ENCODE measurements at places on chromosomes 2 and 18.

GRCh38 chr18:72908181-72908580 lies 40.4 kb upstream of the NETO1 start:
- no peak for DNase-seq

GRCh38 chr2:154686162-154686561 lies 12.3 kb upstream of the KCNJ3 start:
- DNase-seq, result no peak

DNA sequence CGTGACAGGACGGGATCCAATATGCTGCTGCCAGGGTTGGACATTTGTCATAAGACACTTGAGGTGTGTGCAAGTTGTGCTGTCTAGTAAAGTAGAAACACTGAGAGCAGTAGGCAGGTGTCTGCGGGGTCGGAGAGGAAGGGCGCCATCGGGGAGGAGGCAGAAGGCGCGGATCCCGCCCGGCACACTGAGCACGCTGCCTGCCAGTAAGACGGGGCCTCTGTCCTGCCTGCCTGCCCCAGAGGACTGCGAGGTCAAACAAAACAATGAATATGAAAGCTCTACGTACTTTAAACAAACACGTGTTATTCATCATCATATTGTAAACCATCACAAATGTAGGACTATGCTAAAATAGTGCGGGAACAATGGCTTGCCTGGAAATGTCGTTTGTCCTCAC lies 349.3 kb upstream of the SALL3 start:
- DNase-seq, result no peak

DNA sequence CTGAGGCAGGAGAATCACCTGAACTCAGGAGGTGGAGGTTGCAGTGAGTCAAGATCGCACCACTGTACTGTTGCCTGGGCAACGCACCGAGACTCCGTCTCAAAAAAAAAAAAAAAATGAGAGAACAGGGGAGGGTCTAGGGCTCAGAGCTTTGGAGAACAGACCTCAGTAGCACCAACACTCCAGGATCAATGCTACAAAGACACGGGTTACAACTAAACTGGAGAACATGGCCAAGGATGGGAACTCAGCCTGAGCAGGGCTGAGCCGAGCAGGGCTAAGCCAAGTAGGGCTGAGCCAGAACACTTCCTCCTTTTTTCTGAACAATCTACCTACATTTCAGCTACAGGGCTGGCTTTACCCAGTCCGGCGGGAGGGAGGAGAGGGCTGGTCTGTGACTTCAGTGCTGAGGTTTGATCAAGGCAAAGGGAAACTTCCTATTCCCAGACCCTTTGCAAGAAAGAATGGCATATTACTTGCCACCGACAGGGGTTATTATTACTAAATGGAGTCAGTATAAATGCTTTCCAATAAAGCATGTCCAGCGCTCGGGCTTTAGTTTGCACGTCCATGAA lies 2.9 kb upstream of the CASP8 start:
- no peak for DNase-seq

GRCh38 chr2:133377021-133377481 lies 191.2 kb downstream of the NCKAP5 start:
- no peak for DNase-seq

DNA sequence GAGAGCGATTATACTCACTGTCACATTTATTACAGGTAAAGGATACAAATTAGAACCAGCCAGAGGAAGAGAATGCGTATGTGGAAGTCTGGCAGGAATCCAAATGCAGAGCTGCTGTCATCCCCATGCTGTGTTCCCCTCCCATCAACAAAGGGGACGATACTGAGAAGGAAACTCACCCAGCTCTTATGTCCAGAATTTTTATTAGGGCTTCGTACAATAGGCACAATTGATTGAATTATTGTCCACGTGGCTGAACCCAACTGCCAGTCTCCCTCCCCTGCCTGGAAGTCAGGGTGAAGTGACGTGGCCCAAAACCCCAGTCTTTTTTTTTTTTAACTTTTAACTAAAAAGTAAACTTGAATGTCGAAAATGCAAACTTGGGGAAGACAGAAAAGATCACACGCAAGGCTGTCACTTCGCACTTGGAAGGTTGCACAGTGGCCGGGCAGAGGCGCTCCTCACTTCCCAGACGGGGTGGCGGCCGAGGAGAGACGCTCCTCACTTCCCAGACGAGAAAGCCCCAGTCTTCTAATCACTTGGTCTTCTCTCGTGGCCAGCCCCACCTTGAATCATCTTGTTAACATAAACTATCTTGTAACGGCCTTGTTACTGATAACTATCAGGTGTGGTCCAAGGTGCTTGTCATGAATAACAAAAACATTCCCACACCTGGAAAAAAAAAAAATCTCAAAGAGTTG lies 40.0 kb upstream of the ITSN2 start:
- no peak for DNase-seq

DNA sequence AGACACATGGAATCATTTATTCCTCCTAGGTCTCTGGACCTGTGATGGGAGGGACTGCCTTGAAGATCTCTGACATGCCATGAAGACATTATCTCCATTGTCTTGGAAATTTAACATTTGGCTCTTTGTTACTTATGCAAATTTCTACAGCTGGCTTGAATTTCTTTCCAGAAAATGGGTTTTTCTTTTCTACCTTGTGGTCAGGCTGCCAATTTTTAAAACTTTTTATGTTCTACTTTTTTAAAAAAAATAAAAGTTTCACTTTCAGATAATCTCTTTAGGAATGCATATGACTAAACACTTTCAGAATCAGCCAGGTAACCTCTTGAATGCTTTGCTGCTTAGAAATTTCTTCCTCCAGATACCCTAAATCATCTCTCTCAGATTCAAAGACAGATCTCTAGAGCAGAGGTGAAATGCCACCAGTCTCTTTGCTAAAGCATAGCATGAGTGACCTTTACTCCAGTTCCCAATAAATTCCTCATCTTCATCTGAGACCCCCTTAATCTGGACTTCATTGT lies 209.6 kb downstream of the RPRM start:
- no peak for DNase-seq

- peak; percentile 40 for DNase-seq
Measured at GRCh38 chr2:172200495-172201085, 97.9 kb upstream of the DLX2 start.

- no peak for DNase-seq
Measured at GRCh38 chr2:67309281-67309680, 87.9 kb upstream of the ETAA1 start.

DNA sequence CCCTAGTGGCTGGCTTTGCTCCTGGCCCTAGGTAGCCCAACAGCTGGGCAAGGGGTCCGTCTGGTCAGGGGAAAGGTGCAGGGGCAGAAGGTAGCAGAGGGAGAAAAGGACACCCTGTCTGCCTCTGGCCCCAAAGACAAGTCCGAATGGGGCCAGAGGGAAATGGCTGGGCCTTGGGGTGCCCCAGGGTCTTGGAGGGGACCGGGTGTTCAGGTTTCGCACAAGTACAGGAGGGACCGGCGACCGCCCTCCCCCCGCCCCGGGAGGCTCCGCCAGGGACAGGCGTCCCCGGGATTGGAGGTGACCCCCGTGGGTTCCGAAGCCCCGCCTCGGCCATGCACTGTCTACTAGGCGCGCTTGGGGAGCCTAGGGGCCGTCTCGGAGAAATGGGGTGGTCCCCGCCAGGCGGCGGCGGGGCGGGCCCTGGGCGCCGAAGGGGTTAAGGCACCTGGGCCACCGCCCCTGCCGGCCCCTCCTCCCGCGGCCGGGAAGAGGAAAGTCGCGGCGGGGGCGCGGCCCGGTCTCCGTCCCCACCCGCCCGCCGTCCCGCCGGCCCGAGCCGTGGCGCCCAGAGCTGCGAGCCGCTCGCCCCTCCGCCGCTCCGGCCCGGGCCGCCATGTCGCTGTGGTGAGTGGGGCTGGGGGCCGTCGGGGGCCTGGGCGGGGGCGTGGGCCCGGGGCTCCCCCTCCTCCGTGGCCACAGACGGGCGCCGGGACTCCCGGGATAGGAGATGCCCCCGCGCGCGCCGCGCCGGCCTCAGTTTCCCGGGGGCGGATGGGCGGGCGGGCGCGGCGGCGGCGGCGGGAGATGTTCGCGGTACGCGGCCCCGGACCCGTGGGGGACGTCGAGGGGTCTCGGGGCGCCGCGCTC lies at the start of gene B3GNT7:
Gene B3GNT7, plus strand, starts transcription at position 523 of the 870 bp plus-strand sequence. Its CDS starts 94 bp downstream, at position 617.
- no peak for DNase-seq

- no peak for DNase-seq
Measured at GRCh38 chr18:79627750-79628294, 51.8 kb upstream of the CTDP1 start.

DNA sequence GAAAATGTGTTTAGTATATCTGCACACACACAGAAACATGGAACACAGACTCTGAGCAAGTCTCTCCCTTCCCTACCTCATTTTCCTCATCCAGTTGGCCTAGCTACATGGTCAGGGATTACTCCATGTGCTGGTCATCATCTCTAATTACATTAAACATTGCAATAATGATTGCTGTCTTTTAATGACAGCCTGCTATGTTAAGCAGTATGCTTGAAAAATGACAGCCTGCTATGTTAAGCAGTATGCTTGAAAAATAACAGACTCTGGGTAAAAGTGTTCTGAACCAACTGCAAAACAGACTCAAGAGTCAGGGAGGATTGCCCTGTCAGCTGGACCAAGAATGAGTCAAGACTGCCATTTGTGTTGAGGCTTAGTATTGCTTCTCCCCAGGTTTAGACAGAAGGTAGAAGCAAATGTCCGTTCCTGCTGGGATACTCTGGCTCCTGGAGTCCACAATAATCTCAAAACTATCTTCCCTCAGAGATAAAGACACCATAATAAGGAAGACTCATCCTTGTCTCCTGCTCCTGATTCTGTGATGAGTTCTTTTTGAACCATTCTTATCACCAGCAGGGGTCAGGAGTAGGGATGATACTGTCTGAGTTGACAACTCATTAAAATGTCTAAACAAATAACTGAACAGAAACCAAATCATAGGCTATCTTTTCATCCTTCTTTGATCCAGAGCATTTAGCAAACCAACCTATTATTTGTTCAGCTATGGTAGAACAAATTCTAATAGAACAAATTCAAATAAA lies 57.7 kb downstream of the CCDC93 start:
- peak; percentile 14 for DNase-seq

DNA sequence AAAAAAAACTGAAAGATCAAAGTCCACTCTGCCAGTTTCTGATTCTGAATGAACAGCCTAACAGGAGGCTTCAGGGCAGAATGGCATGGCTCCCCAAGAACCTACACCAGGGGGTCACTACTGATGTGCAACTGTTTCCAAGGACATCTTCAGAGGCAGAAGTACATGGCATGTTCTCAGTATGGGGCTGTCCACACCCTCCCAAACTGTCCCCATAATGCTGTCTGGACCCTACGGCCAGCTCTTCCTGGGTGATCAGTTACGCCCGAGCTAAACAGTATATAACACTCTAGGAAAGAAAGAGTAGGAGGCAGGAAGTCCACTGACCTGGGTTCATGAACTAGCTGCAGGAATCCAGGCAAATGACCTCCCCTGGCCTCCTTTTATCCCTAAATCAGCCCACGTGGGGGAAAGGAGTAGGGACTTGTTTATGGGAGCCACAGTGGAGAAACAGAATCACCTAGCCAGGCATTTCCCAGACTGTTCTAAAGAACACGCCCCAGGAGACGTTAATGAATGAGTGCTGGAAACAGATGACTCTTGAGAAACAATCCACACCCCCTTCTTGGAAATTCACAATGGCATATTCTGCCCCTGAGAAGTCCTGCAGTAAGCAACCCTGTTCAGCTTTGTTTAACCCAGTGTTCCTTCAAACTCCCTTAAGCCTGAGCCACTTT lies 2.5 kb downstream of the TMBIM1 start:
- DNase-seq, result peak; percentile 46

DNA sequence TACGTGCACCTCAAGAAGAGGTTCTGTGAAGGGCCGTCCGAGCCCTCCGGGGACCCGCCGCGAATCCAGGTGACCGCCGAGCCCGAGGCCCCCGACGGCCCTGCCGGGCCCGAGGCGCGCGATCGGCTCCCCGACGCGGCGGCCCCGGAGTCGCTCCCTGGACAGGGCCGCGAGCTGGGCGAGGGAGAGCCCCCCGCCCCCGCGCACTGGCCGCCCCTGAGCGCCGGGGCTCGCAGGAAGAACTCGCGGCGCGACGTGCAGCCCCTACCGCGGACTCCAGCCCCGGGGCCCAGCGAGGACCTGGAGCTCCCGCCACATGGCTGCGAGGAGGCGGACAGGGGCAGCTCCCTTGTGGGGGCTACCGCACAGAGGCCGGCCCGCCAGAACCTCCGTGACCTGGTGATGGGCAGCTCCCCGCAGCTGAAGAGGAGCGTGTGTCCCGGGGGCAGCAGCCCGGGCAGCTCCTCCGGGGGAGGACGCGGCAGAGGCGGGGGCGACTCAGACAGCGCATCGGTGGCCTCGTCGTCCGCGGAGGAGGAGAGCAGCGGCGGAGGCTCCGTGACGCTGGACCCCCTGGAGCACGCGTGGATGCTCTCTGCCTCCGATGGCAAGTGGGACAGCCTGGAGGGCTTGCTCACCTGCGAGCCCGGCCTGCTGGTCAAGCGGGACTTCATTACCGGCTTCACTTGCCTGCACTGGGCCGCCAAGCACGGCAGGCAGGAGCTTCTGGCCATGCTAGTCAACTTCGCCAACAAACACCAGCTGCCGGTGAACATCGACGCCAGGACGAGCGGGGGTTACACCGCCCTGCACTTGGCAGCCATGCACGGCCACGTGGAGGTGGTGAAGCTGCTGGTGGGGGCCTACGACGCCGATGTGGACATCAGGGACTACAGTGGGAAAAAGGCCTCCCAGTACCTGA lies 812 bp downstream of the SOWAHC start:
- DNase-seq, result no peak

GRCh38 chr18:13428319-13428718 lies 209.8 kb downstream of the LDLRAD4 start:
- DNase-seq, result no peak

DNA sequence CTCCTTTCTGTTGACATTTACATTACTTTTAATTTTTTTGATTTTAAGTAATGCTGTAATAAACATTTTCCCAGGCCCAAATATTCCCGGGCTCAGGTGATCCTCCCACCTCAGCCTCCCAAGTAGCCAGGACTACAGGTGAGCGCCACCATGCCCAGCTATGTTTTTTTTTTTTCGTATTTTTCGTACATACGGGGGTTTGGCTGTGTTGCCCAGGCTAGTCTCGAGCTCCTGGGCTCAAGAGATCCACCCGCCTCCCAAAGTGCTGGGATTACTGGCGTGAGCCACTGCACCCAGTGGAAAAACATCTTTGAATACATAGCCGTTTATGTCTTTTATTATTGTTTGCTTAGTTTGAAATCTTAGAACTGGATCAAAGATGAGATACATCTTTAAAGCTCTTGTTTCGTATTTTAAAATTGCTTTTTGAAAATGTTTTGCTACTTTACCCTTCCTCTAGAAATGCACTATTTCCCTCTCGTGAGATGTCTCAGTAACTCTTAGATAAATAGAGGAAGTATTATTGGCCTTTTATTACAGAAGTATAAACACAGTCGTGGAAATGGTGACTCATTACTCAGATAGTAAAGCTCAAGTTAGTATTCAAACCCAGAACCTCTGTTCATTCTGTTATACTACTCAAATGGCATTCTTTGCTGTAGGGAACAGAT lies 2.4 kb downstream of the SMCHD1 start:
- peak; percentile 44 for DNase-seq

All from myocyte (in vitro differentiated cells).